ENCODE measurements at places on chromosomes 11 and 22.

DNA sequence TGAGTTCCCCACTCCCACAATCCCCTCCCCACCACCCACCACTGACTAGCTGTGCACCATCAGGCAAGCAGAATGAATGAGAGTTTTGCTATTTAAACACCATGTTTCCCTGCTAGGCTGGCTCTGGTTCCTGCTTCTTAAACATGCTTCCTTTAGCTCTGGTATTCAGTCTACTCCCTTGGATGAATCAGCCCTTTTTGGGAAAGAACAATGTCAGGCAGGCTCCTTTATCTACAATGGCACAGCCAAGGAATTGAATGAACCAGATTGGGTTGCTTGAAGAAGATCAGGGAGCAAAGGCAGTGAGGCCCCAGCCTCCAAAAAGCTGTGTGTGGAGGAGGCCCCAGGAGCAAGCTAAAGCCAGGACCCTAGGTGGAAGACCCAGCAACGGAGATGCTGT is 92.9 kb upstream of the ISX start:
- no peak for DNase-seq

- DNase-seq = peak; percentile 77
These were observed 15.6 kb upstream of the INCENP start for GRCh38 chr11:62108017-62108750.

GRCh38 chr11:10908215-10908951 is 50.5 kb upstream of the ZBED5 start:
- DNase-seq = no peak

GRCh38 chr11:95593111-95593510 is 196.5 kb downstream of the FAM76B start:
- no peak for DNase-seq

DNA sequence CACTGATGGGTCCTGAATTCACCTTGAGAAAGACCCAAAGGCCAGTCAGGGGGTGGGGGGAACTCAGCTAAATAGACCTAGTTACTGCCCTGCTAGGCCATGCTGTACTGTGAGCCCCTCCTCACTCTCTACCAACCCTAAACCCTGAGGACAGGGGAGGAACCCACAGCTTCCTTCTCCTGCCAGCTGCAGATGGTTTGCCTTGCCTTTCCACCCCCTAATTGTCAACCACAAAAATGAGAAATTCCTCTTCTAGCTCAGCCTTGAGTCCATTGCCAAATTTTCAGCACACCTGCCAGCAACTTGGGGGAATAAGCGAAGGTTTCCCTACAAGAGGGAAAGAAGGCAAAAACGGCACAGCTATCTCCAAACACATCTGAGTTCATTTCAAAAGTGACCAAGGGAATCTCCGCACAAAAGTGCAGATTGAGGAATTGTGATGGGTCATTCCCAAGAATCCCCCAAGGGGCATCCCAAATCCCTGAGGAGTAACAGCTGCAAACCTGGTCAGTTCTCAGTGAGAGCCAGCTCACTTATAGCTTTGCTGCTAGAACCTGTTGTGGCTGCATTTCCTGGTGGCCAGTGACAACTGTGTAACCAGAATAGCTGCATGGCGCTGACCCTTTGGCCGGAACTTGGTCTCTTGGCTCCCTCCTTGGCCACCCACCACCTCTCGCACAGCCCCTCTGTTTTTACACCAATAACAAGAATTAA is 2.4 kb upstream of the TTC36 start:
- DNase-seq = no peak

GRCh38 chr11:2752204-2752770 is 52.5 kb upstream of the KCNQ1OT1 start:
- no peak for DNase-seq

DNA sequence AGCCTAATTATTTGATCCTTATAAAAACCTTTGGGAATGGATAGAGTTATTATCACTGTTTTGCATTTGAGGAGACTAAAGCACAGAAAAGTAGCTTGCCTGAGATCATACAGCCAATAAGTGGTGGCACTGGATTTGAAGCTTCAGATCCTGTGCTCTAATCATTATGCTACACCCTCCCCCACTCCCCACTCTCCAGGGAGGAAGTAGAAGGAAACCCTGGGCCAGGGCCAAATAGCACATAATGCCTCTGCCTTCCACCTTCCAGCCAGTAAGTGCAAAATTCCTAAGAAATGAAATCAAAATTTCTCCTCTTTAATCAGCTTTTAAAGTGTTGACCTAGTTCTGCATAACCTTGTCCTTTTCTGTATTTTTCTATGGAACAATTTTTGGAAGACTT is 61.6 kb downstream of the SIK2 start:
- DNase-seq = no peak

DNA sequence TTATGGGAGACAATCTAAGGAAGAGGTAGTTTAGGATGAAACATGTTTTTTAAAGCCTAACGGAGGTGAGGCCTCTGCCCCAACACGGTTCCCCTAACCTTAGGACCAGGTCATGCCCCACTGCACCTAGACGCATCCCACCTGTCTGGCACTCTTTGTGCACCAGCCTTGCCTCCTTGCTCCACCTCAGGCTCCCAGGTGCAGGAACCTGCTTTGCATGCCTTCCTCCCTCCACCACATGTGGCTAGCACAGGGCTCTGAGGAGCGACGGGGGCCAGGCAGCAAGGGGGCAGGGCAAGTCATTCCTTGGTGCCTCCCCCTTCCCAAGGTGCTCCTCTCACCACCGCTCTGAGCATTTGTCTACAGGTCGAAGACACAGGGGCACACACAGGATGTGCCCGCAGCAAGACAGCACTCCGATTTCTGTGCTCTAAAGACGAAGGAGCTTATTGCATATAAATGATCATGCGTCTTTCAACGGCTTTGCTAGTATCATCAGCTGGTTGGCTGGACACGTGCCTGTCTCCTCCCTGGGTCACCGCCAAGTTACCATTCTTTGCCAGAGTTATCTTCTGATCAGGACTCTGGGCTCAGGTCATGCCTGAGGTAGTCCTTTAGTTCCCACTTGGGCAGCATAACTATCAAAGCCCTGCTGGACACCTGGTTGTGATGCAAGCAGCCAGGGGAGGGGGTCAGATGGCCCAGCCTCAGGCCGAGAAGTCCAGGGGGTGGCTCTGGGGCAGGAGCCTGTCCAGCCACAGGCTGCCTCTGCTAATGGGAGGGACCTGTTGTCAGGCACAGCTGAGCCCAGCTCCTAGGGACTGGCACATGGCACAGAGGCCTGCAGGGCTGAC is 172.0 kb upstream of the NTM start:
- no peak for DNase-seq

- no peak for DNase-seq
These were observed 42.5 kb downstream of the GALNT18 start for GRCh38 chr11:11579012-11579988.

DNA sequence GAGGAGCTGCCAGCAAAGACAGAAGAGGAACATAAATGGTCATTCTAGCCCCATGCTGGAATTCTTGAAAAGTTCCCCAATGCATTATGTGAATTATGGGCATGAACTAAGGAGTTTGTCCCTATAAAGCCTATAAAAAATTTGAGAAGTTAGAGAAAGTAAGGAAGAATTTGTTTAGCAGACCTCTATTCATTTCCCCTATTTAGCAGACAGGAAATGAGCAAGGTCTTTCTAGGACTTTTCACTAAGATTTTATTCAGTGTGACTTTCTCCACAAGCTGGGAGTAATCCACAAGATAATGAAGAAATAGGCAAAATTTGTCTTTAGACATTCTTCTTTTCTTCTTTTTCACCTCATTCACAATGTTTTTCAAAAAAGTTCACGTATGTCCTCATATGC is 20.0 kb downstream of the PRRG4 start:
- DNase-seq = no peak

GRCh38 chr11:67344264-67344663 is 9.1 kb downstream of the POLD4 start:
- DNase-seq = no peak

- no peak for DNase-seq
These were observed 70.3 kb downstream of the TNRC6B start for GRCh38 chr22:40247976-40248375.

DNA sequence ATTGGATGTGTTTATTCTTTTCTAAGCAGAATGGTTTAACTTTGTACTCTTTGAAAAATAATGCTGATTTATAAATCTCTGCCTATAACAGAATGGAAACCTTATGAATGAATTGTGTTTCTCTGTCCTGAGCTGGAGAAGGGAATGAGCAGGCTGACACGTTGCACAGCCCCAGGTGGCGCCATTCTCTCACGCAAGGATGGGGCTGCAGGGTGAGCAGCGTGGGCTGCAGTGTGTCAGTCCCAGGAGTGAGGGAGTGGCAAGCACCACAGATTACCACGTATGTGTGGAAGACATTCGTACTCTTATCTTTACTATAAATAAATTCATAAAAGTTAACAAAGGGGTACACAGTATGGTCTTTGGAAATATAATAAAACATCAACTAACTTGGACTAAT is 33.4 kb downstream of the FDX1 start:
- DNase-seq = peak; percentile 49

DNA sequence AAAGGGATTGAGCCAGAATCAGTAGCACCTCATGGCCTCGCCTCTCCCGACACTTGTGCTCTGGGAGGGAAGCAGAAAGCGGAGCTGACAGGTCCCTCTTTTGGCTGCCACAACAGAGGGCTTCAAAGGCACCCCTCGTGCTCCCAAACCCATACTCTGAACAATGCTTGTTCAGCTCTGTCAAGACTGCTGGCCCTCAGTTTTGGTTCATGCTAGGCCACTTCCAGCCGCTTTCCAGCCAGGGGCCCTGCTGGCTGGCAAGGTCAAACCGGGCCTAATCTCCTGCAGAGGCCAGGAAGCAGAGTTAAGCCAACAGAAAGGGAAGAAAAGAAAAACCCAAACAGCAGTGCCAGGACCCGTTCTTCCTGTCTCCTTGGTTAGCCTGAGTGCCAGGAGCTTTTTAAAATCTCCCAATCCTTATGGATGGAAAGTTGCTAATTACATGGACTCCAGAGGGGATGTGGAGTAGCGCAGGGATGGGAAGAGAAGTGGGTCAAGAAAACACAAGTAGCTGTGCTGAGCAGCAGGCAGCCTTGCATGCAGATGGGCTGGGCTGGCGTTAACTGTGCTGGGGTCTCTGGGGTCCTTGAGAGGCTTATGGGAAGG is 150.6 kb downstream of the GRIK4 start:
- no peak for DNase-seq

- DNase-seq = no peak
These were observed 122.2 kb downstream of the APOL5 start for GRCh38 chr22:35839841-35840301.

DNA sequence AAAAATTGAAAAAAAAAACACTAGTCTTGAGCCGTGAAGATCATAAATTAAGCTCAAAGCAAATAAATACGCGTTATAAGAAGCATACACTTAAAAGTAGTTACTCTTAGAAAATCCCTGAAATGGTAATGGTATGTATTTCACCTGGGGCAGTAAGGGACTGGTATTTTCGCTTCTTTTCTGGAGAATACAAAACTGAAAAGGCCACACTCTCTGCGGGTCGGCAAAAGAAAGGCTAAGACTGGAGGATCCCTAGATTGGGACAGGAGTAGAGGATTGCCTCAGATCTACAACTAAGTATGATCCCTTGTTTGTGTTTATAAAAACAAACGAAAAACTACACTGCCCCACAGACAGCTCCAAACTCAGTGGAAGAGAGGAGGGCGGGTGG is 617 bp downstream of the TSG101 start:
- DNase-seq = no peak

GRCh38 chr11:66546966-66547661 is 411 bp downstream of the ACTN3 start:
- DNase-seq = no peak

GRCh38 chr11:1740786-1741530 is 9.4 kb downstream of the IFITM10 start:
- no peak for DNase-seq

- DNase-seq = no peak
These were observed 172.7 kb downstream of the LRRC4C start for GRCh38 chr11:41286751-41287150.

GRCh38 chr11:35261197-35261596 is 122.2 kb downstream of the CD44 start:
- no peak for DNase-seq

DNA sequence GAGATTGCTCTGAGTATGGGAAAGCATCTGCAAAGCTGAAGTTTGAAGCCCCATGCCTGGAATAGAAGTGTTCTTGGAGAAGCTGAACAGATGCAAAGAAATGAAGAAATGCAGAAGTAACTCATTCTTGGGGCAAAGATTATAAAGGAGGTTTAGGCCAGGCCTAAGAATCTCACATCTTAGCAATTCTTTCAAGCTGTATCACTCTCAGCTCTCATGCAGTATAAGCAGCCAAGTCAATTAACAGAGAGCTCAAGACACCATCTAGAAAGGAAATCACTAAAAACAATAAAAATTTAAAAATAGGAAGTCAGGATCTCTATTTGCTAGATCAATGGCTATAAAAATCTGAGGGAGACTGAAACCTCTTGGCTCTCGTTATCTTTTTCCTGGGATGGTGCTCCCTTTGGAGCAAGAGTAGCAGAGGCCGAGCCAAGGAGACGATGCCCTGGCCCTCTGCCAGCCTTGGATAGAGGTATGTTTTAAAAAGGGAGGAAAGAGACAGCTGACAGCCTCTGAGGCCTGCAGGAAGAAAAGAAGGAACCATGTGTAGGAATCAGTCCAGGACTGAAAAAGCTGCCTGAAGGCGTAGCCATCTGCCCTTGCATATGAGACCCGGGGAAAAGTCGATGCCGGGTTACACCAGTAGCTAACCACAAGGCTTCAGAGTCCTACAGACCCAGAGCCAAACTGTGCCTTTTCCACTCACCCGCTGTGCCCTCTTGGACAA is 229.8 kb downstream of the BLID start:
- DNase-seq = no peak

- DNase-seq = no peak
These were observed 223.1 kb downstream of the TMEM135 start for GRCh38 chr11:87260811-87261210.

DNA sequence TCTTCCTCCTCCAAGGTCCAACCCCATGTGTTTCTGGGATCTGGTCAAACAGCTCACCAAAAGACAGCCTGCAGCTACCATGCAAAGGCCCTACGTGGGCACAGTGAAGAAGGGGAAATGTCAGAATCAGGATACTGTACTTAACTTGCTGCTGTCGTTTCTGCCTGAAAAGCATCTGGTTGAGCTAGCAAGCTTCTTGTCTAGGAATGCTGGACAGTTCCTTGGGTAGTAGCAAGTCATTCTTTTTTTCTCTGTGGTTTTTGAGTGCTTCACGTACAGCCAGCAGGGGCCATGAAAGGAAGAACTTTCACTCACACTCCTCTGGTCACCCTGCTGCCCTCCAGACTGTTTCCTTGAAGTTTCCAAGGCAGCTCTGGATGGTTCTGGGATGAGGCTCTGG is 24.7 kb downstream of the RCOR2 start:
- DNase-seq = no peak

DNA sequence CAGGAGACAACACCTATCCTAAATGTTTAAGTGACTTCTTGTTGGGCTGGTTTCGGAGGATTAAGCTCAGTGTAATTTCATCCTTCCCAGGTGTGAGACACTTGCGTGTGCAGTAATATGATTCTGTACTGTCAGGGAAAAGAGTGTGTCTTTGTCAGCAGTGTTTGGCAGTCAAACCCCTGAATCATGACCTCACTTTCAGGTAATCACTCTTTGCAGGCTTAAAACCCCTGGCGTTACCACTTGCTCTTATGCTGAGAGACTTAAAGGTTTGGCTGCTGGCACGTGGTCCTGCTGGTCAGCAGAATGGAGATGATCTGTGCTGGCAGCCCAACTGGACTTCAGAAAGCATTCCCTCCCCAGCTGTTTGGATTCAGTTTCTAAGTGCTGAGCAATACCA is 56.1 kb downstream of the APIP start:
- DNase-seq = no peak

Data from NAMALWA (cell line).